HuH-7.5 (cell line): ENCODE measurements at places on chromosomes 11 and 22.

GRCh38 chr22:42077486-42078125, 1.9 kb upstream of the SMDT1 start:
- DNase-seq: no peak

- no peak for DNase-seq
Observed at GRCh38 chr11:20045098-20045688, 115.1 kb downstream of the DBX1 start.

GRCh38 chr11:96145163-96145585, 197.8 kb downstream of the MAML2 start:
- no peak for DNase-seq

GRCh38 chr11:79078999-79079398, 361.8 kb downstream of the TENM4 start:
- no peak for DNase-seq

DNA sequence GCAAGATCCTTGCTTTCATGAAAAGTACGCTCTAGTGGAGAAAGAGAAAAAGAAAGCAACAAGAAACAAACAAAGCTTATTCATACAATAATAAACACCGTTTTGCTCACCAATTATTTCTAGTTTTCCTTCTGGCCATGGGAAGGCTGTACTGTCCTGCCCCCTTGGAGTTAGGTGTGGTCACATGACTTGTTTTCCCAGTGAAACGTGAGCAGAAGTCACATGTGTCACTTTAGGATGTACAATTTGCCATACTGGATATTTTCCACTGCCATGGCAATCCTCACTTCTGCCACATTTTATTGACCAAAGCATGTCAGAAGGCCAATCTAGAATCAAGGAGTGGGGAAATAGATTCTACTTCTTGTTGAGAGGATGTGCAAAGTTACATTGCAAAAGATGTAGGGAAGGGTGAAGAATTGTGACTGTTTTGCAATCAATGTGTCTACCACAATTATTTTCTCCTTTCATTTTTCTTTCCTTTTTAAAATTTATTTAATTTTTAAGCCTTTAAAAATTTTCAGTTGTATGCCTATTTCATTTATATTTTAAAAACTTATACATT, 24.3 kb upstream of the TRAF6 start:
- DNase-seq: no peak

- no peak for DNase-seq
Observed at GRCh38 chr11:15199693-15200092, 85.0 kb downstream of the INSC start.

- DNase-seq: no peak
Observed at GRCh38 chr11:117510646-117511045, 183.0 kb downstream of the CEP164 start.

DNA sequence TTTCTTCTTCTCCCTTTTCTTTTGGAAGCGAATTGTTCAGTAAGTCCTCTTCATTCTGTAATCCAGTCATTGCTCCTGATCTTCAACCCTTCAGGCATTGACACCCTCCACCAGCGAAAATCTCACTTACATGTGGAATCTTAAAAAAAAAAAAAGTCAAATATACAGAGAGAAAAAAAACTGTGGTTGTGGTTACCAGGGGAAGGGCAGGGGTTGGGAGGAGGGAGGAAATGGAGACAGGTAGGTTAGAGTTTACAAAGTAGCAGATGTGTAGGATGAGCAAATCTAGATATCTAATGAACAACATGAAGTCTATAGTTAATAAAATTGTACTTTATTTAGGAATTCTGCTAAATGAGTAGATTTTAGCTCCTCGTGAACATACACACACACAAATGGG, 17.7 kb upstream of the TMEM123 start:
- DNase-seq: no peak

DNA sequence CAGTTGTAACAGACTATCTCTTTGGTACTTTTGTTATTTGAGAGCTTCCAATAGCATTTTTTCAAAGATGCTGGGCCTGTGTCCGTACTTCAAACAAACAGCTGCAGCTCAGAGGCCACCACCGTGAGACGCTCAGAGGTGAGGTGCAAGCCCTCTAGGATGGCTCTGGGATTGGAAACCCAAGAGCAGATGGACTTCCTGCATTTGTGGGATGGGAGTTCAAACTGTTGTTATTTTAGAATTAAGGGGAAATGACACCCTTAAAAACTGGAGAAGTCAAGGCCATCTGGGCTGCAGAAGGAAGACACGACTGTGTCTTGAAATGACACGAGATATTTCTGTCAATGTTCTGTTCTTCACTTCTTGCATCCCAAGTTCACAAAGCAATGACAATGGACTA, 9.2 kb upstream of the IL10RA start:
- DNase-seq: no peak

DNA sequence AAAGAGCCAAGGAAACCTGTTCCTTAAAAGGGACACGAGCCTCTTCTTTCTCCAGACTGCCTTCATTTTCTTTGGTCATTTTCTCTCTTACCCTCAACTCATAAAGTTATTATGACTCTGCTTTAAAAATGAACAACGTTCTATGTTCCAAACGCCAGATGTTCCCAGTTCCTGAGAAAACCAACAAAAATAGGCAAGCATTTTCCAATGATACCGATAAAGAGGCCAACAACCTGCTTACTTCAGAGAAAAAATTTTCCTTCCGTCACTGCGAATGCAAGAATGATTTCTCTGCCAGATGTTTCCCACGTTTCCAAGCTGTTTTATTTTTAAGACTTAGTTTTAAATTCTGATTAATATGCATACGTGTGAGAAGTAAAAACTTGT, 315 bp upstream of the TRPC6 start:
- DNase-seq: no peak

GRCh38 chr11:14886513-14886912, 5.5 kb downstream of the CYP2R1 start:
- DNase-seq: no peak

DNA sequence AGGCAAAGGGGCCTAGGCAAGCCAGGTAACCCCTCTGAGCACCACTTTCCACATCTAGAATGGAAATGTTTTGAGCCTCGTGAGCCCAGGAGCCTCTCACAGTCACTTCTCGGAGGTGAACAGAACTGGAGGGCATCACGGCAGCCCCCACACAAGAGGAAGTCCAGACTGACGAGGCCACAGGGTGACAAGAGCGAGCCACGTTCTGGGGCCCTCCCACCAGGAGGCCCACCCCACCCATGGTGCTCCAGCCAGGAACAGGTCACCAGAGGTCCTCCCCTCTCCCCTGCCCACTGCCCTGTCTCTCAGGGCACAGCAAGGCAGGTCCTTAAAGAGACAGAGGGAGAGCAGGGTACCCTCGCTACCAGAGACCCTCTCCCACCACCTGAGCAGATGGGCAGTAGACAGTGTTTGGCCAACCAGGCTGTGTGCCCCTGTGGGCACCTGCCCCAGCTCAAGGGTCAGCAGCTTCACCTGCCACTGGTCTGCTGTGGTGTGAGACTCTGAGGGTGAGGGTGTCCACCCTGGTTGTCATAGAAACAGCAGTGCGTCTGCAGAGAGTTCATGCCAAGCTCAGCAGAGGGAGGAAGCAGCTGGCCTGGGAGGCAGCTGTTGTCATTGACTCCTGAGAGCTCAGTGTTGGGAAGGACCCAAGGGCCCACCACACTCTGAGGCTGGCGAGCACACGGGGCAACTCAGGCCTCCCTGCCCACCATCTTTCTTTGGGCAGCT, 31.4 kb downstream of the RSPH14 start:
- DNase-seq: no peak

GRCh38 chr22:19644314-19645223, 69.7 kb upstream of the SEPTIN5 start:
- no peak for DNase-seq

- no peak for DNase-seq
Observed at GRCh38 chr11:9922806-9923205, 258.9 kb downstream of the SWAP70 start.

DNA sequence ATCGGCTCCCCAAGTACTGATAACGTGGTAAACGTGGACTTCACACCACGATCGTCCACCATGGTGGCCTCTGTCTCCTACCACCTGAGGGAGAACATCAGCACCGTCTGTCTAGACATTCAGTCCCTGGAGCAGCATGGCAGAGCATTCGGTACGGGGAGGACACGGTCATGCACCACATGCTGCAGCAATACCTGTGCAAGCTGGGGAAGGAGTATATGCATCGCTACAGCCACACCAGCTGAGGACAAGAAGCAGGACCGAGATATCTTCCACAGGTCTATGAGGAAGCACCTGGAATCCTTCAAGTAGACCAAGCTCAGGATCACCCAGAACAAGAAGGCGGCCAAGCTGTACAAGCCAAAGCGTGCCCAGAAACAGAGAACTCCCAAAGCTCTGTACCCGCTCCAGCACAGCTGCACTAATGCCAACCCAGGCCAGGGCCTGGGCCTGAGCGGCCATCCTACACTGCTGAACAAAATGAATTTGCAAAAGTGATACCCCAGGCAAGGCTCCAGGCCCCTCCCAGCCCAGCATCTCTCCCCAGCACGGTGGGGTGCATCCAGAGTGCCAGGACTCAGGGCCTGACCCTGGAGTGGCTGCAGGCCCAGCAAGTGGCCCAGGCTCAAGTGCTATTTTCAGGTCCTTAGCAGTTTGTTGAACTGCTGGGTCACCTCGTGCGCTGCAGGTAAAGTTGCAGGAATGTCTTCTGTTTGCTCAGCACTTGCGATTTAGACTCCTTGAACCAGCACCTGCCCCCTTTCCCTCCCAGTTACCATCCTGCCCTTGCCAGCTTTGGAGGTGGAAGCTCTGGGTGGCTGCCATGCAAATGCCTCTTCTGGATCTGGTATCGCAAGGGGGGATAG, 119.3 kb upstream of the SERPIND1 start:
- DNase-seq: no peak

GRCh38 chr11:124405581-124405980, 6.8 kb upstream of the OR8B3 start:
- no peak for DNase-seq

GRCh38 chr11:10797001-10797400, 11.7 kb downstream of the EIF4G2 start:
- DNase-seq: no peak

GRCh38 chr22:27614006-27614649, 187.4 kb downstream of the MN1 start:
- no peak for DNase-seq

- no peak for DNase-seq
Observed at GRCh38 chr22:31344578-31345330, 1.4 kb downstream of the PATZ1 start.

GRCh38 chr22:48492366-48493320, 1335.0 kb downstream of the BRD1 start:
- DNase-seq: peak; percentile 81

DNA sequence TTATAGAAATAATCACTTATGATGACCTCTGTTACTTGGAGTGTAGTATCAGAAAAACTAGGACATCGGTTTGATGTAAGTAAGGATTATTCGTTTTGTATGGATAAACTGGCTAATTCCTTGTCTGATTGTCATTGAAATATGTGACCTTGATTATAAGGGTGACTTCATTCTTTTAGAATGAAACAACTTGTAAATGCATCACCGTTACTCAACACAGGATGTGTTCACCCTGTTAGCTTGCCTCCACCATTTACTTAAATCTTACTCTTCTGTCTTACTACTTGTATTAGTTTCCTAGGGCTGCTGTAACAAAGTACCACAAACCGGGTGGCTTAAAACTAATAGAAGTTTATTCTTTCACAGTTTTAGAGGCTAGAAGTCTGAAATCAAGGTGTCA, 7.9 kb downstream of the SFI1 start:
- DNase-seq: no peak

- no peak for DNase-seq
Observed at GRCh38 chr11:126502159-126502558, 146.7 kb downstream of the ST3GAL4 start.

DNA sequence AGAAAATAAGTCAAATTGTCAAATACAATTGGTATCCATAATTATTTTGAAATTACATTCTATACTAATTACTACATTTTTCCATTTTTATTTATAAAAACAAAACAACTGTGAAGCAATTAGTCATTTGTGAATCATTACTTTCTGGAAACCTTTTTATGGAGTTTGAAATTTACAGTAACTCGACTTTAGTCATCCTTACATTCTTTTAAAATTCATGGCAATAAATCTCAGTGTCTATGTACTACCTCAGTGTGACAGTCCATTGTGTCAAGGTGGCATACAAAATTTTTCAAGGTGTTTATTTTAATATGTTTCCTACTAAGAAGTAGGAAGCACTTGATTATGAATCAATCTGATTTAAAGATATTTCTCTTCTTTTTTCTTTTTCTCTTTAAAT, 1949.4 kb upstream of the RAG2 start:
- no peak for DNase-seq

GRCh38 chr22:24433828-24434470, 6.5 kb downstream of the ADORA2A start:
- DNase-seq: no peak

- no peak for DNase-seq
Observed at GRCh38 chr11:120775986-120776951, 247.6 kb upstream of the TBCEL start.

GRCh38 chr22:30874431-30875370, 93.9 kb downstream of the MORC2 start:
- DNase-seq: no peak

DNA sequence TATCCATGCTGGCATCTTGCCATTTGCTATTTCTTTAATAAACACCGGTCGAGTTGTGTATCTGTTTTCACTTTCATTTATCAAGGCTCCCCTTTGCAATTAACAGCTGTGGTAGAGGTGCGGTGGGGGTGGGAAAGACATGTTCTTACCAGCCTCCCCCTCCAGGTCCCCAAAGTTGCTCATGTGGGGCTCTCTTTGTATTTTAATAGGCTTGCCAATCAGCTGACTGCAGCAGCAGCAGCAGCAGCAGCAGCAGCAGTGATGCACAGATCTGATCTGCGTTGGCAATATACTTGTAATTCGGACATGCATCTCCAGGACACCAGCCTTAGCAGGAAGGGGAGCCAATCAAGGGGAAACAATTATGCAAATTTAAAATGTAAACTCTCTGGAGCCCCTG, 40.3 kb upstream of the E2F8 start:
- no peak for DNase-seq

DNA sequence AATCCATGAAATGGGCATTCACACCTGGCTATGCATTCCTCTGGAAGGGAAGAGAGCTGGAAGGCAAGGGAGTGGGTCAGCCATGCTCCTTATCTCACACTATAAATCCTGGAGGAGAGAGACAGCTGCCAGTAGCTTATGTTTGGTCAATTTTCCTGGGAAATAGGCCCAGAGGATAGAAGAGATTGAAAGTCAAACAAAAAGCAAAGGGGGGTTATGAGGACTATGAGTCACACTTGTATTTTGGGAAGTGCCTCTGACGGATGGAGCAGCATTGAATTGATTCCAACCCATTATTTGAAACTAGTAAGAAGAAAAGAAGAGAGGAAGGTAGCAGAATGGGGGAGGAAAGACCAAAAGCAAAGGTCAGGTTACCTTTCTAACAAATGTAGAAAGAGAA, 25.0 kb downstream of the SNX19 start:
- no peak for DNase-seq

GRCh38 chr11:75773595-75774353, 5.2 kb downstream of the DGAT2 start:
- DNase-seq: no peak

DNA sequence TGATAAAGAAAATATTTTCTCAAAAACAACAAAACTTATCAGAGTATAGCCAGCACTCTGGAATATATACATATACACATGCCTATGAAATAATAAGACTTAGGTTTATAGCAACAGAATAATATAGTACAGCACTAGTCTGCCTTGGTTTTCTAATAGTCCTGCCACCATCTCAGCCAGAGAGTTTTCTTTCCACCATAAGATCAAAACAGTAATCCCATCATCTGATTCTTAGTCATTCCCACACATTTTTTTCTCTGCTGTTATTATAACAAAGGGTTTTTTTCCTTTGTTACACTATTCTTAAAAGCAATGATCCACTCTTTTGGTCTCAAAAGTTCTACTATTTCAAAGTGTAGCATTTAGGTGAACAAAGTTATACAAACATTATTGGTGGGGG, 15.1 kb downstream of the MTMR2 start:
- no peak for DNase-seq
